Muscle of leg (tissue), 16 donors: ENCODE measurements at places on chromosomes 5 and 9. TPM values are rescaled to one million over a fixed set of nuclear protein-coding genes. Genes with fewer than 3 reads are reported as not detected.

The FOXD4L3 gene
- not detected for total RNA-seq

The WDR36 gene
- total RNA-seq = 27.3 TPM

The GDA gene
- total RNA-seq = 0.49 TPM

The IL17B gene
- 423 TPM for total RNA-seq
